Progenitor cell of endocrine pancreas (in vitro differentiated cells): ENCODE measurements at places on chromosomes 13 and 19. TPM values are rescaled to one million over a fixed set of nuclear protein-coding genes. Genes with fewer than 3 reads are reported as not detected.

Gene ZNF77
- total RNA-seq, result 6.3 and 7.1 TPM in 2 replicates

Gene CCNA1
- 0.77 and 1.7 TPM in 2 replicates for total RNA-seq

DNA sequence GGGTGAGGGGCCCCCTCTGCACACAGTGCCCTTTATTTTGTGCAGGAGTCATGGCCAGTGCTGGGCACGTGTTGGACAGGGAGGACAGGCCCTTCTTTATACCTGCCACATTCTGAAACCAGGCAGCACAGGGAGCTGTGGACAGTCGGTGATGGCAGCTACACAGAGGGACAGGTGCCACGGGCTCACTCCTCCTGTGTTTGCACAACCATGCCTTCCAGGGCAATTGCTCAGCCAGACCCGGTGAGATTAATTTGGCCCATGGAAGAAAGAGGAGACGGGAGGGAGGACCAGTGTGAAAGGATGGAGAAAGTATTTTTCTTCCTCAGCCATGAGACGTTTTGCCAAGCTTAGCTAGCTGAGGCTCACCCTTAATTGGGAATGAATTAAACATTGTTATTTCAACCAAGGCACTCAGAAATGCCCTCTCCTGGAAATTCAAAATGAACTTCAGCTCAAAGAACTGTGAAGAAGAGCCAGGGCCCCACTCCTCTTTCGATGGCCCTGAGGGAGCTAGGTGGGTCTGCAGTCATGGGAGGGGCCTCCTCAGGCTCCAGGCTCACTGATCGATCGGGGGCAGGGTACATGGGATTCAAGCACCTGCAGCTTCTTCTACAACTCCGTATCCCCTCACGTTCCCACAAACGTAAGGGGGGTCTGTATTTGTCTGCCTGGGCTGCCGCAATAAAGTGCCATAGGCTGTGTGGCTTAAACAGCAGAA is 41.2 kb downstream of the SHISA2 start:
- no peak overlapping the region for H3K4me3 ChIP-seq
- DNase-seq, result no peak
- H3K36me3 ChIP-seq, result no peaks in the 10 kb centered on the region
- no peaks in the 10 kb centered on the region for H3K27me3 ChIP-seq
- peak overlapping the region; percentile 65 for H3K27ac ChIP-seq

- no peak for DNase-seq
- no peak overlapping the region for H3K27ac ChIP-seq
- H3K4me1 ChIP-seq, result peaks cover 1% of the 10 kb centered on the region
- no peak overlapping the region for H3K4me3 ChIP-seq
- H3K36me3 ChIP-seq, result peaks cover 5% of the 10 kb centered on the region
Measured at GRCh38 chr13:100875392-100876043, 200.9 kb upstream of the TMTC4 start.

- DNase-seq, result no peak
- no peak overlapping the region for H3K4me3 ChIP-seq
- H3K4me1 ChIP-seq, result no peaks in the 10 kb centered on the region
Measured at GRCh38 chr13:108281901-108282300, 12.4 kb downstream of the TNFSF13B start.

DNA sequence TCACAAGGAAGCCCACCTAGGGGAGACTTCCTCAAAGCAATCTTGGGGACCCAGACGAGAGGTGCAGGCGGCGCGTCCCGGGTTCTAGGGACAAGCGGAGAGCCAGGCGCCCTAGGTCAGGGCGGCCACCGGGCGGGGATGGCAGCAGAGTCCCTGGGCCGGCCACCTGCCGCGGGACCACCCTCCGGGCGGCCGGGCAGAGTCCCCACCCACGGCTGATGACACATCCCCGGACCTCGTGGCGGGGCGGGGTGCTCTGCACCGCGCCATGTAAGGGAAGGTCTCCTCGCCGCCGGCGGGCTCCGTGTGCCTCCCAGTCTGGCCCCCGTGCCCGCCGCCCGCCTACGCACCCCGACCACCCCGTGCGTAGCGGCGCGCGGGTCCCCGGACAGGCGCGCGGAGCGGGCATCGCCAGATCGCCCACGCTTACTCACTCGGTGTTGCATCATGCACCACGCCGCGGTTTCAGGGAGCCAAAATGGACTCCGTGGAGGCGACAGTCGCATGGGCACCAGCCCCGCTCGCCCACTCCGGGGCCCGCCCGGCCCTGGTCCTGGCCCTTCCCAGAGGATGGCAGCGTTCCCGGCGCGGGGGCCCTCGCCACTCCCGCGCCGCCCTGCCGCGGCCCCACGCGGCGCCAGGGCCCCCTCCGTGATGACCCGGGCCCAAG is 643 bp downstream of the SLC7A1 start:
- H3K27me3 ChIP-seq, result peaks cover 39% of the 10 kb centered on the region
- no peaks in the 10 kb centered on the region for H3K36me3 ChIP-seq
- peaks cover 6% of the 10 kb centered on the region for H3K4me1 ChIP-seq
- DNase-seq, result peak; percentile 37

DNA sequence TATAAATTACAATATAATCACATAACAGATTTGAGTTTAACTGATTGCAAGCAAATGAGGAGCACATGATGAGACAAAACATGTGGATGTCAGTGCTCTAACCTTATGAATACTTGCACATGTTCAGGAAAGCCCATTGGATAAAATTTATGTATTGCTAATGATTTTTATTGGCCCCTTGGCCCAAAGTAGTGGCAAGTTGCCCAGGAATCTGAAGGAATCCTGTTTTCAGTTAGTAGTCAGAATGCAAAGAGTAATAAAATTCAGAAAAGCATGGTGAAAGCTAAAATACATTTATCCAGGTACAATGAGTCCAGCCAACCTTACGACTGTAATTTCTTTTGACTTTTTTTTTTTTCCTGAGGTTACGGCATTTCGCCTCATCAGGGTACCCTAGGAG is 1539.4 kb downstream of the EFNB2 start:
- H3K27ac ChIP-seq, result no peak overlapping the region
- H3K36me3 ChIP-seq, result no peaks in the 10 kb centered on the region
- H3K4me3 ChIP-seq, result no peak overlapping the region
- DNase-seq, result no peak
- H3K27me3 ChIP-seq, result no peaks in the 10 kb centered on the region

- DNase-seq, result no peak
- H3K4me3 ChIP-seq, result no peak overlapping the region
Measured at GRCh38 chr19:17873786-17874757, 2.3 kb downstream of the SLC5A5 start.

- H3K4me3 ChIP-seq, result no peak overlapping the region
- no peak for DNase-seq
- peaks cover 38% of the 10 kb centered on the region for H3K36me3 ChIP-seq
Measured at GRCh38 chr13:98399756-98400155, 177.2 kb downstream of the STK24 start.

- H3K27me3 ChIP-seq, result peaks cover 5% of the 10 kb centered on the region
- no peak overlapping the region for H3K27ac ChIP-seq
- H3K36me3 ChIP-seq, result no peaks in the 10 kb centered on the region
- DNase-seq, result no peak
Measured at GRCh38 chr13:25602176-25602575, 230.4 kb downstream of the ATP8A2 start.

DNA sequence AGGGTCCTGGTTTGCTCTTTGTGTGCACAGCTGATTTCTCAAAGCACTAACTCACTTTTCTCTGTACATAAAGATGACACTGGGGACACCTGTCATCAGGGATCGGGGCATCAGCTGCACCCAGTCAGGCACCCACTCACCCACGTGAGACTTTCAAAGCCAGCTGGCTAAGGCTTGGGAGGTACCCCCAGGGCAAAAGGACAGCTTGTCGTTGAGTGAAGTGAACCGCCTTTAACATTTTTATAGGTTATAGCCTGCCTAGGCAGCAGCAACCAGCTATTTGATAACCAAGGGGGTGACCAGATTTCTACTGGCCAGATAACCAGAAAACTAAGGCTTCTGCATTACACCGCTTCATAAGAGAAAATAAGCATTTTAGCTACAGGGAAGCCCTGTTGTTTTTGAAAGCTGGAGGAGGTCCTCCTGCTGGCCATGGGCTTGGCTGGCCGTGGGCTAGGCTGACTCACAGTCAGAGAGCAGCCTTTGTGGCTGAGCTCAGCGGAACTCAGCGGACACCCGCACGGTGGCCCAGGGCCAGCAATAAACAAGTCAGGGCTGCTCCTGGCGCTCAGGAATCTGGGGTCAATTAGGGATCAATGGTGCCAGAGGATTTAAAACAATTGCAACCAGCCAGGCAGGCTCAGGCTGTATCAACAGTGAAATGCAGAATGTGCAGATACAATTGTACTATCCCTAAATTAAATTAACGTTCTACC is 57.1 kb downstream of the ALOX5AP start:
- no peak for DNase-seq
- no peak overlapping the region for H3K27ac ChIP-seq
- peaks cover 28% of the 10 kb centered on the region for H3K27me3 ChIP-seq
- H3K4me3 ChIP-seq, result no peak overlapping the region
- H3K36me3 ChIP-seq, result no peaks in the 10 kb centered on the region

GRCh38 chr13:43731296-43731695 is 55.5 kb downstream of the ENOX1 start:
- no peak for DNase-seq
- H3K27ac ChIP-seq, result no peak overlapping the region
- H3K27me3 ChIP-seq, result peaks cover 5% of the 10 kb centered on the region
- H3K4me3 ChIP-seq, result no peak overlapping the region
- H3K36me3 ChIP-seq, result no peaks in the 10 kb centered on the region

DNA sequence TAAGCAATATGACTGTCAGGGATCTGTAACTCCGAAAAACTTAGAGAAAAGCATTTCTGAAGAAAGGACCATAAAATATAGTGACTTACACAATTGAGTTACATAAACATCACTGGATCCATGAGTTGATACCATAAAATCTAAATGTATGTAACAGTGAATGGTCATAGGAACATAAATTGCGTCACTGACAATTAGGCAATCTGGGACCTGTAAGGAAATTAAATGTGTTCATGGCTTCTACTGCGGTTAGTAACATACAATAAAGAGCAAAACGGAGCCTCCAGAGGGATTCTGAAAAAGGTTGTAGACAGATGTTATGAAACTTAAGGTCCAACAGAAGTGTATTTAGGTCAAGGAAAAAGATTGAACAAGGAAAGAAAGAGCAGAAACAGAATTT is 27.1 kb downstream of the POU4F1 start:
- H3K4me1 ChIP-seq, result peaks cover 2% of the 10 kb centered on the region
- no peak overlapping the region for H3K27ac ChIP-seq
- H3K27me3 ChIP-seq, result peaks cover 17% of the 10 kb centered on the region
- no peaks in the 10 kb centered on the region for H3K36me3 ChIP-seq
- no peak for DNase-seq

- H3K36me3 ChIP-seq, result peaks cover 36% of the 10 kb centered on the region
- DNase-seq, result no peak
- H3K4me3 ChIP-seq, result no peak overlapping the region
- peaks cover 6% of the 10 kb centered on the region for H3K4me1 ChIP-seq
Measured at GRCh38 chr13:113075711-113076110, 29.9 kb upstream of the F7 start.

GRCh38 chr13:73366241-73366640 is 307.4 kb downstream of the KLF5 start:
- H3K27ac ChIP-seq, result no peak overlapping the region
- H3K36me3 ChIP-seq, result no peaks in the 10 kb centered on the region
- peaks cover 26% of the 10 kb centered on the region for H3K4me1 ChIP-seq
- DNase-seq, result no peak

DNA sequence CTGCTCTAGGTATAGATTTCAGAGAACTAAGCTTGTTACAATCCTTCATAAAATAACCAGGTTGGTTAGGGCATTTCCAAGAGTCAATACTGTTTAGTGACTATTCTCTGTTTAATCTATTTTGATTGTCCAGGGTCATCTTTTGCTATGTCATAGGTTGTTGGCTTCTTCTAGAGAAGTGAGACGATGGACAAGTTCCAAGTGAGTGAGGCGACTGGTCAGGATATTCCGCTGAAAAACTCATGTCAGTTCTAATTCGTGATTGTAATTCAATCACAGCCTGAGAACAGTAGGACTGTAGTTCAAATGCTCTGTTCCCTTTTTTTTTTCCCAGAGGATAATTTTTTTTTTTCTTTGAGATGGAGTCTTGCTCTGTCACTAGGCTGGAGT is 15.8 kb upstream of the ALOX5AP start:
- H3K4me3 ChIP-seq, result no peak overlapping the region
- H3K27ac ChIP-seq, result no peak overlapping the region
- peaks cover 10% of the 10 kb centered on the region for H3K27me3 ChIP-seq
- no peak for DNase-seq

DNA sequence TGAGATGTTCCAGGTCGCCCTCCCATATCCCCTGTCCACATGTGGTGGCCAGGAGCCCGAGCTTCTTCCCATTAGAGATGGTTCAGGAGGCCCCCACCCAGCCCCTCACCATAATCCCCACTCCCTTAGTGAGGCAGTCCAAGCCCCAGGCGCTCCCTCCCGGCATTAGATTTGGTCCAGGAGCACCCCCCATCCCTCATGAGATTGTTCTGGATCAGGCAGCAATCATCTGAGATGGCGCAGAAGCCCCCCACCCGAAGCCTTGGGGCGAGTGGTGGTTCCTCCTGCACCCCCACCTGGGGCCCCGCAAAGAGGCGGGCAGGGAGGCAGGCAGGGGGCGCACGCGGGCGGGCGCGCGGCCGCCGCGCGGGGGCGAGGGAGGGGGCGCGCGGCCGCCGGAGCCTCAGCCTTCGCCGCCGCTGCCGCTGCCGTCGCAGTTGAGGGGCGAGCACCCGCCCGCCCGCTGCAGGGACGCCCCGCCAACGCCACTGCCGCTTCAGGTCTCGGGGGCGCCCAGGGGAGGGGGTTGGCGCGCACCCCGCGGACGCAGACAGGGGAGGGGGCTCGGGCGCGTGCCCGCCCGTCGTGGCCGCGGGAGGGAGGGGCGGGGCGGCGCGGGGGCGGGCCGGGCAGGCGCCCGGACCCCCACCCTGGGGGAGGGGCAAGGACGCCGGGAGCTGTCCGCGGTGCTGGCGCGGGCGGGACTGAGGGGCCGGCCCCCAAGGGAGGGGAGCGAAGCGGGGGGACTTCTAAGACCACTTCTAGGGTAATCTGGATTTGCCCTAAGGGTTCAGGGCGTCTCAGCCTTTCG is 46.4 kb upstream of the SHKBP1 start:
- peaks cover 9% of the 10 kb centered on the region for H3K4me1 ChIP-seq
- peaks cover 59% of the 10 kb centered on the region for H3K27me3 ChIP-seq
- H3K36me3 ChIP-seq, result no peaks in the 10 kb centered on the region
- H3K27ac ChIP-seq, result no peak overlapping the region

DNA sequence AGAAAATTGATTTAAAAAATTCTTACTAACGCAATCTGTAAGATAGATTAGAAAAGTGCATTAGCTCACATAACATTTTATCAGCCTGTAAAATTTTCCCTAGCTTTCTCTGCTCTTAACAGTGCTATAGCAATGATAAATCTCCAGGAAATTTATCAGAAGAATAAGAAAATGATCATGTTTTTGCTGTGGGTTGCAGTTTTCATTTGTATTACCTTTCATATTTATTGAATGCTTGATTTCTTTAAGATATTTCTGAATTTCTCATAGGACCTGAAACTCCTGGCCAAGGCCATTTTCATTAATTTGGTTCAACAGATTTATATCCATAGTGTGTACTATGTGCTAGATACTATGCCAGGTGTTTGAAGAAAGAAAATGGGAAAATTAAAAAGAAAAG is 130.3 kb upstream of the STARD13 start:
- no peaks in the 10 kb centered on the region for H3K4me1 ChIP-seq
- H3K4me3 ChIP-seq, result no peak overlapping the region
